ENCODE measurements at places on chromosomes 5 and 9.

DNA sequence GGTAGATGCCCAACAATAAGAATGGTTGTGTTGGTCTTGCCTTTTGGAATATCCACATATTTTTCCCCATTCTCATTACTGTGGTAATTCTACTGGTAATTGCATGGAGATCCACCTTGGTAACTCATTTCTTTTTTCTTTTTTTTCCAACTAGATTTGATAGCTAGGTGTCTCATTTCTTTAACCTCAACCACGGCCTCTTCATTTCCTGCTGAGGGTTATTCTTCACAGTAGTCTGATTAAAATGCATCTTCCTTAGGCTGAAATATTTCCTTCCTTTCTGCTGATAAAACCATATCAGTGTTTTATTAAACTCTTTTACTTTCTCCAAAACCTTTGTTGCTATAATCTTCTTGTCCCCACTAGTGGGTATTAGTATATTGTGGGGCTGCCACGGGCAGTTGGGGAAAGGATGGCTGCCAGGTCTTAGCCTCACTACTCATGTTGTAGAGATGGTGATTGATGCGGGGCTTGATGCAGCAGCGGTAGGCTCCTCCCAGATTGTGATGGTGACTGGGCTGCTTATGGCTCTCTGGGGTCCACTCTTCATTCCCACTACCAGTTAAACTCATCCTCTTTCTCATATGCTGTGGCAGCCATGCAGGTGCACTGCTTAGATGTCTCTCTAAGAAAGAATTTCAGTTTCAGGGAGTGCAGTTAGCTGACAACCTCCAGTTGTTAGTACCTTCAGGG lies 35.9 kb downstream of the KIF2A start:
- DNase-seq: no peak

DNA sequence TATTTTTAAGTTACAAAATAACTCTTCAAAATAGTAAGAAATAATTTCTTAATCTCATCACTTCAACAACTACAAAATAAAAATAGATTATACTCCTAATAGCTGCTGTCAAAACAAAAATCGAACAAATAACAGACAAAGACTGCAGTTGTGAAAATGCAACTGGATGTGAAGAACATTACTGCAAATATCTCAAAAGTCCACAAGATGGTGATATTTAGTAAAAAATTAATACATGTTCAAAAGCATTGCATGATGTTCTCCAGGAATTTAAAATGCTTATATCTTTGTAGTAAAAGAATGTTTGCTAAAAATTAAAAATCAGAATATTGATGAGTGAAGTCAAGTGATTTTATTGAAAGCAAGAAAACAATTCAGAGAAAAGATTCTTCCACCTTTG lies 66.2 kb downstream of the MPDZ start:
- DNase-seq: no peak

DNA sequence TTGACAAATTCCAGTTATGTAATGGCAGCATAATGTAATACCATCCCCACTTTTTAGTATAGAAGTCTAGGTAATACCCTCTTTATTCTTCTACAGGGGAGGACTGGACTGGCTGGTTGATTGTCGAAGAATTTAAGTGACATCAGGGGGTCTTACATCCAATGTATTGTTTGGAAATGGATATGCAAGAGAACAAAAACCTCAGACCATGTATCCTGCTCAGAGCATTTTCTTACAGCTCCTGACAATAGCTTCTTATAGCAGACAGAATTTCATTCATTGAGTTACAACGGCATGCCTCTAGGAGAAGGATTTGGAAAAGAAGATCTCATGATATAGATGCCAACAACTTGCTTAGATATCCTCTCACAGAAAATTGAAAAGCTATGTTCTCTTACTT lies 2032.3 kb downstream of the EFNA5 start:
- DNase-seq: no peak

DNA sequence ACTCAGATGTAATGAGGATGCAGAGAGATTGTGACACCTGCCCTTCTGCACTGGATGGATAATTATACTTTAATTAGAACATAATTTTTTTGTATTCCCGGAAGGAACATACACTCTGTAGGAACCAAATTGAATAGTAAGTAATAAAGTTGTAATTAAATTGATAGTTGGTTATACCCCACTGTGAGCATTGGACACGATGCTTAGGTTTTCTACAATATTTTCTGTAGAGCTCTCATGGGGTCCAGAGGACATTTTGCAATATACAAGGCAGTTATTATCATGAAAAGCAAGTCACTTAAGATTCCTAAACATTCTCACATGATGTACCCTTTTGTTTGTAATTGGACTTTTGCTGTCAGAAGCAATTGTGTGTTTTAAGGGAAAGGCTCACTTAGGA lies 63.4 kb downstream of the DIRAS2 start:
- no peak for DNase-seq

DNA sequence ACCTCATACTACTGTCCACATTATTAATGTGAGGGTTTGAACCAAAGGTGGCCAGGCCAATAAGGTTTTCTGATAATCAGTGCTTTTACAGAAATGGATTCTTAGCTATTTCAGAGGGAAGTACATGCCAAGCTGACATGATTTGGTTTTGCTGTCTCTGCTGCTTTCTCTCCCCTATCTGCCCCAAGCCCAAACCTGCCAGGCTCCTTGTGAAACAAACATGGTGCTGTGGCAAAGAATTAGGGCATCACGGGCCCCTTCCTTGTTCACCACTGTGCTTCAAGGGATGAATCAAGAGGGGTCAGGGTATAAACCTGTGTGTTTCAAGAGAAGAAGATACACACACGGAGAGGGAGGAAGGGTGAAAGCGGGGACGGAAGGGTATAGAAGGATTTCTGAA lies 41.3 kb upstream of the SMU1 start:
- no peak for DNase-seq
